ENCODE measurements at places on chromosomes 12 and 14.

- DNase-seq, result no peak
These were observed 72.8 kb upstream of the PPM1H start for GRCh38 chr12:63007726-63008125.

- DNase-seq, result peak; percentile 94
These were observed 93.3 kb downstream of the NINJ2 start for GRCh38 chr12:569803-570434.

- DNase-seq, result no peak
These were observed 1.3 kb upstream of the C14orf39 start for GRCh38 chr14:60487211-60487610.

DNA sequence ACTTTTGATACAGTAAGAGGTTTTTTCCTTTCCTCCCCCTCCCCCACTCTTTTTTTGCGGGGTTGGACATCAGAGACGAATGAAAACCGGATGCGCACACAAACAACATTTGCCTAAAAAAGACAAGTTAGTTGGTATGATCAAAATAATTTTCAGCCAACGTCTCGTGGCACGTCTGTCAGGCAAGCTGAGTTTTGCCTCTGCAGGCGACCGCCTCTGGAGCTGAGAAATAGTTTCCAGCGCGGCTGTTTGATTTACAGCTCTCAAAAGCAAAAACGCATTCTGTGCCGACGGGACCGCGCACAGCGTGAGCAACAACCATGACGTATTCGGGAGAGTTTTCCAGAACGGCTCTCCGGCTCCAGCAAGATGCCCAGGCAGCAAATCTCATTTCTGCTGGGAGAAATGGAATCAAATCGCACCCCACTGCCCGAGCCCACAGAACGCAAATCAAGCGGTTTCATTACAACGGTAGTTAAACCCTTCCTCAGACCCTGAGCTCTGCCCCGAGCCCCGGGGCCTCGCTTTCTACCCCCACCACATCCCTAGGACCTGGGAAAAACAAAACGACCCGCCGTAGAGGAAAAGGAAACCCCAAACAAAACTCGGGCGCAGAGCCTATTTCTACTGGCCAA lies 14.2 kb upstream of the CALM1 start:
- DNase-seq, result peak; percentile 78

- DNase-seq, result peak; percentile 81
These were observed at the start of gene GCH1 for GRCh38 chr14:54902521-54903420. GCH1 (minus strand) TSS chr14:54902826; CDS start chr14:54902663, 163 bp downstream.

DNA sequence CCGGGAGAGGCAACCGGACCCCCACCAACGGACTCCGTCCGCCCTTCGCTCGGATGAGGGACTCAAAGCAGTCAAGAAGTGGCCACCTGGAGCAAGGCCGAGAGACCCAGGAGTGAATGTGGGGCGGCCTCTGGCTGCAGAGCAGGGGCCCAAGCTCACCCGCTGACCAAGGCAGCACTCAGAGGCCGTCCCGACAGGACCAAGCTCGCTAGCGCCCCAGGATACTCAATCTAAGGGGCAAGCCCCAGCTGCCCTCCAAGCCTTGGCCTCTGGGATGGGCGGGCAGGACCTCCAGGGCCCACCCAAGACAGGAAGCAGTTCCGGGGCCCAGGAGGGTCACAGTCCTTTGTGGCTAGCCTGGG lies 936 bp downstream of the AKT1 start:
- DNase-seq, result no peak

DNA sequence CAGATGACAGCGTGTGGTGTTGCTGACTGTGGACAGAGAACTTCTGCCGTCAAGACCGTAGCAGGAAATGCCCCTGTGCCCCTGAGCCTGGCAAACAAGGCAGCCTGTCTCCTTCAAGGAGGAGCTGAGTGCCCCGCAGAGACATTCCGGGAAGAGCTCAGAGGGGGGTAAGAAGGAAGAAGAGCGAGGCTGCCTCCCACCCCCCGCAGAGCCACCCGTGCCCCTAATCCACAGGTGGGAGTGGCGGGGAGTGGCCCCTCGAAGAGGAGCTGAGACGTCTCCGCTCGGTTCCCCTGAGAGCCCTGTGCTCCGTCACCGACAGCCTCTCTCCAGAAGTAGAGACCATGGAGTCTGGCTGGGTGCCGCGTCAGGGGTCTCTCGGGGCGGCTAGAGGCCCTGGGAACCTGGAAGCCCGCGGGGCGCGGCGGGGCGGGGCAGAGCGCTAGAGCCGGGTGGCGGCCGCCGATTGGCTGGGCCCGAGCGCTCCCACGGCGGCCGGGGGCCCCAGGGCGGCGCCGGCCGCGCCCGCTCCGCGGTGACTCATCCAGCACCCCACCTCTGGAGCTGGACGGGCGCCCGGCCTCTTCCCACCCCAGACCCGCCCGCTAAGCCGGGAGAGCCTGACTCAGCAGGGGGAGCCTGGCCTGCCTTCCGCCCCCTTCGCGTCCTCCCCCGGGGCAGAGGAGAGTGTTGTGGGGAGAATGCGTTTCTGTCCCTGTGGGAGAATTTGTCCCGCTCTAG lies 25.2 kb upstream of the KRT78 start:
- DNase-seq, result no peak

GRCh38 chr14:27917896-27918295 lies 848.7 kb upstream of the FOXG1 start:
- DNase-seq, result no peak

DNA sequence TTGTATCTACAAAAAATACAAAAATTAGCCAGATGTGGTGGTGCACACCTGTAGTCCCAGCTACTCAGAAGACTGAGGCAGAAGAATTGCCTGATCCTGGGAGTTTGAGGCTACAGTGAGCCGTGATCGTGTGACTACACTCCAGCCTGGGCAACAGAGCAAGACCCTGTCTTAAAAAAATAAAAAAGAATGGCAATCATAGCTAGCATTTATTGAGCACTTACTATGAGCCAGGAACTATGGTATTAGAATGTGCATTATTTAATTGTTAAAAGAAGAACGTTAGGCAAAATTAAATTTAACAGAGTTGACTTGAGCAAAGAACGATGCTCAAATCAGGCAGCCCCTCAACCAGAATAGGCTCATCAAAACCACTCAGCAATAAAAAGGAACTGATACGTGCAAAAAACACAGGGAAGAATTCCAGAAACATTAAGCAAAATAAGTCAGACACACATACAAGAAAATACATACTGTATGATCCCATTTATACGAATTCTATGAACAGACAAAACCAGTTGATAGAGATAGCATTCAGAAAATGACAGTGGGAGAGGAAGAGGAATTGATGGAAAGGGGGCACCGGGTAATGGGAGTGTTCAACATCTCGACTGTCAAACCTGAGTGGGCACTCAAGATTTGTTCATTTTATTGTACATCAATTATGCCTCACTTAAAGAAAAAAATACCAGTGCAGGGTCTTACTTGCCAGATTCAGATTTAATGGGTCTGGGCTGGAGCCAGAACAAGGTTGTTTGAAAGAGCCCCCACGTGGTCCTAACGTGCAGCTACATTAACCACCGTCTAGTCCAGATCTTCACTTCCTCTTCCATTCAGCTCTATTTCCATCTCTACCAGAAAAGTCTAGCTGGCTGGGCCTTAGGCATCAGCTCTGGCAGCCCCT lies 8.0 kb downstream of the SCNN1A start:
- no peak for DNase-seq

DNA sequence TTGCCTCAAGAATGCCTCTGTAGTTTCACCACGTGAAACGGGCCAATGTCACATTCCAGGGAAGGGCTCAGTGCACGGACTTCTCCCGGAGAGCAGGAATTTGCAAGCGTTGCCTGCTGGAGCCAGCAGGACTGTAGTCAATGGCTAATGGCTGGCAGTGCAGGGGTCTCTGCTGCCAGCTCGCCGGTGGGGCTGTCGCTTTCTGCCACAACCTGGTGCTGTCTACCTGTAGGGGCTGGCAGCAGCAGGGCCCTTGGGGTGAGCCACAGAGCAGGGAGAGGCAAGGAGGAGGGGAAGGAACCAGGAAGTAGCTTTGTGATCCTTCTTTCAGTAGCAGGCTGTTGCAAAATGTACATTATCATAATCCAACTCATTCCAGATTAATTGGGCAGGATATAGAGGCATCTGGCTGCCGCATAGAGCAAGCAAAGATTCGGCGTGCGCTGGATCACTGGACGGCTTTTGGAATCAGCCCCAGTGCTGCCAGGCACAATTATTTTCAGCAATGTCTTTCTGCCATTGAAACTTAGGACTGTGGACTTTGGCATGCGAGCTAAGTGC lies 114.1 kb downstream of the PAPOLA start:
- no peak for DNase-seq

DNA sequence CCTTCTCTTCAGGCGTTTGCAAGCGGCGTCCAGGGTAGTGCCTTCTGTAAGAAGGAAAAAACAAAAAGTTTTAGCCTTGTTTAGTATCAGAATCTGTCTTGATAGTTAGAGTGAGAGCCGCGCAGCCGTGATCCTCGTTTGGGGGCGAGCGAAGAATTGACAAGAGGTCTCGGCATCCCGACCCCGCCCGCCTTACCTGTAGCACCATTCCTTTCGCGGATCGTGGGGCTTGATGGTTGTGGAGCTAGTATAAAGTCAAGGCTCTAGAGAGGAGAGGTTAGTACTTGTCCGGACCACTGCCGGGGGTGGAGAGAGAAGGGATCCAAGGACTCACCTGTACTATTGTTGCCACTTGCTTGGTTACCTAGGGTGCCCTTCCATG lies 494 bp downstream of the TMTC3 start:
- DNase-seq, result no peak

DNA sequence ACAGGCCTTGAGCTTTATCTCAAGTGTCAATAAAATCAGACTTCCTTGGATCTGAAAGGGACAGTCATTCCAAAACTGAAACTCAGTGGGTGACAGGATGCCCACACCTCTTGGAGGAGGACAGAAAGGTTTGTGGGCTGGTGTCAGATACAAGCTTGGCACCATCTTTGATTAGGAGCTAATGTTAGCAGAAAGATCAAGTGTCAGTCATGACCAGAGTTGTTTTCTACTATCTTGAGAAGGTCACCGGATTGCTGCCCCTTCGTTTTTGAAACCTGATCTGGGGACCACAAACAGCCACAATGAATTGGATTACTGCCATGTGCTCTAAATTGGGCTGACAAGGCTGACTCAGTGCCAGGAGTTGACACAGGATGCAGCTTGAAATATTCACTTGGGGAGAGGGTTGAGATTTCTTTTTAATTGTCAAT lies 88.3 kb downstream of the OTOGL start:
- DNase-seq, result no peak

- DNase-seq, result no peak
These were observed 24.3 kb downstream of the MAPK1IP1L start for GRCh38 chr14:55075628-55076175.

GRCh38 chr12:114676142-114676741 lies 7.7 kb downstream of the TBX3 start:
- no peak for DNase-seq

- no peak for DNase-seq
These were observed 1013.6 kb downstream of the FLRT2 start for GRCh38 chr14:86543521-86543920.

DNA sequence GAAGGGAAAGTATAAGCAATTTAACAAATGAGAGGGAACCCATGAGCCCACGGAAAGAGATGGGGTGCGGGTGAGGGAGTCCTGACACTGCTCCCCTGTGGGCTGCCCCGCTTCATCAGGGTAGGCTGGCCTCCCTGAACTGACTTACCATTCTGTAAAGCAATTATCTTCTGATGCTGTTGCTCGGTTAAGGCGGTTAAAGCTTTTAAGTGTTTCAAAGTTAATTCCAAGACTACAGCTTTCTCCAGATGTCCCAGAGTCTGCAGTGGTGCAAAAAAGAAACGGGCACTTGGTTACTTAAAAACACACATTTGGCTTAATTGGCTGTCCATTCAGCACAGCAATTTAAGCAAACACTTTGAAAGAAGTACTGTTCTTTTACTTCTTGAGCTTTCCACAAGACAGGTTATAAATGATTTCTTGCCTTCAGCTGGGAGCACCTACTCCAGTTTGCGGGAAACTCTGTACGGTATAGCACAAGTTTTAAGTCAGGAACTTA lies 1.3 kb downstream of the BHLHE41 start:
- DNase-seq, result no peak

DNA sequence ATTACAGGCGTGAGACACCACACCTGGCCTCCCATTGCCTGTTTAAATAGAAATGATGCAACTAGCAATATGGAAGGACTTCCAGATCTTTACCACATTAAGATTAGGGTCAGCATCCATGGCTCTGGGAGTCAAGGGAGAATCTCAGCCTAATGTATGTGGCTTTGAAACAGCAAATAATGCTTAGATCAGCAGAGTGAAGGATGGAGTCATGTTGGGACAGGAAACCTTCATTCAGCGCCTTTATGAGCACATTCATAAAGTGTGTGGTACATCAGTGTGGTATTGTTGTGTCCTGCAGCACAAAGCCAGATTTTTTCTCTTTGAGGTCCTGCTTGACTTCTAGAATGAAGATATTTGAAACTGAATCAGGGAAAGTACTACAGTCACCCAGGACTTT lies 15.3 kb upstream of the SPSB2 start:
- no peak for DNase-seq

GRCh38 chr12:13970803-13971202 lies 10.6 kb downstream of the GRIN2B start:
- no peak for DNase-seq

DNA sequence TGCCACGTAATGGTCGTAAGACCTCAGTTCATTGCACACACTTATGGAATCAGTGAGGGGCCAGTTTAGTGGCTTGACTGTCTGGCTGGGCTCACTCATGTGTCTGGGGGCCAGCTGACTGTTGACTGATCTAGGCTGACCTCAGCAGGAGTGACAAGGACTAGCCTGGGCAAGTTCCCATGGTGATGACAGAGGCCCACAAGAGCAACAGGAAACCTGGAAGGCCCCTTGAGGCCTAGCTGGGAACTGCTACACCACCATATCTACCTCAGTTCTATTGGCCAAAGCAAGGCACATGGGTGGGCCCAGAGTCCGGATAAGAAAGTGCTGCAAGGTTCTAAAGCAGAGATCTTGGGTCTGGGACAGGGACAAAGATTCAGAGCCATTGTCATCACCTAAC lies 21.3 kb upstream of the RFLNA start:
- no peak for DNase-seq

DNA sequence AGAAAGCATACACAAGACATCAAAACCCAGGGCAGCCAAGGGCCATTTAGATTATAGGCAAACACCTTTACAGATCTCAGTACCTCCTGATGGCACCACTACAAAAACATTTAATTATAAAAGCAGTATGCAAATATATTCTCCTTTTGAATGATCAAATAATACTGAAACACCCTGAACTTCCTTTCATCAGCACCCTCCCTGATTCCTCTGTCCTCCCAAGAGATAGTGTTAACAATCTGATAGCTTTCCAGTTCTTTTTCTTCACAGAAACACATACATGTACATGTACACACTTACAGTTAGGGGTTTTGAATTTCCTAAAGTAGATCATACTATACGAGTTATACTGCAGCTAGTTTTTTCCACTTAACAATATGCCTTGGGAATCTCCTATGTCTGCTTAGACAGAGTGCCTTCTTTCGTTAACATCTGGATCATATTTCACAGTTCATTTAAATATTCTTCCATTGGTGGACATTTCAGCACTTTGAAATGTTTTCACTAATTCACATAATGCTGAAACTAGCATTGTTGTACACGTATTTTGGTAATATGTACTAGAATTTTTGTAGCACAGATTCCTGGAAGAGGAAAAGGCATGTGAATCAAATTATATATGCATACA lies 35.2 kb downstream of the TDG start:
- no peak for DNase-seq

Measured in type B pancreatic cell (in vitro differentiated cells).